Prostate gland (tissue), 2 donors: ENCODE measurements at places on chromosomes 1 and 21. TPM values are rescaled to one million over a fixed set of nuclear protein-coding genes. Genes with fewer than 3 reads are reported as not detected.

DNA sequence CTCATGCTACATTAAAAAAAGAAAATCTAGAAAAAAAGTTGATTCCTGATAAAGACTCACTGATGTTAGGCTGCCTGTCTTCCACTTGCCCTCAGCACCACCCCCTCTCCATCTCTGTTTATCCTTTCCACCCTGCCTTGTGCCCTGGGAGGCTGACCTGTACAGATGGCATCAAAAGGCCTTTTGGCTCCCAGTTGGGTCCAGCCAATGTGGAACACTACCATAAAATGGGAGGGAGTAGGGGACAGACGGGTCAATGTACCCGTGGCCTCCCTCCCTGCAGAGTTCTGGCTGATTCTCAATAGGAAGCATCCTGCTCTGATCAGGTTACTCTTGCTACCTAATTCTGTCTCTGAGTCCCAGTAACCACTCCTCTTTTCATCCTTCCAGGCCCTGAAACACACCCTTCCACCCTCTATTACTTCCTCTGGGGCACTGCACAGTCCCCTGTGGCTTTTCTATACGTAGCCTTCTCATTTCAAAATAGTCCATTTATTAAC is 300.0 kb downstream of the HHIPL2 start:
- no peaks in the 10 kb centered on the region for H3K36me3 ChIP-seq
- no peaks in the 10 kb centered on the region for H3K27me3 ChIP-seq
- no peaks in the 10 kb centered on the region for H3K4me1 ChIP-seq
- DNase-seq: no peak

DNA sequence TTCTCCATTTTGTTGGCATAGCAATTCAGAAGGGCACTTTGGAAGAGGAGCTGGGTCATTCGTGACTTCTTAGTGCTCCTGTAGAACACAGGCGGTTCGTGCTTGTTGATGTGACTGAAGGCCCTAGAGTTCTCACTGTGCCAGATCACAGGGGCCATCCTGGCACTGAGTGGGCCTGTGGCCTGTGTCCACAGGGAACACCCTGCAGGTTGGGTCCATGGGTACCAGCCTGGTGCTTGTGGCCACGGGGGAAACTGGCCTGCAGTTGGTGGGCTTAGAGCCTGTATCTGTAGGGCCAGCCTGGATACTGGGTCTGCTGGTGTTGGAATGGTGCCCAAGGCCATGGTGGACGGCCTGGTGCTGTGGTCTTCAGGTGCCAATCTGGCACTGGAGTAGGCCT is 9.2 kb downstream of the OR2G3 start:
- no peaks in the 10 kb centered on the region for H3K27me3 ChIP-seq
- no peak for DNase-seq
- no peaks in the 10 kb centered on the region for H3K36me3 ChIP-seq
- H3K4me3 ChIP-seq: no peak overlapping the region

DNA sequence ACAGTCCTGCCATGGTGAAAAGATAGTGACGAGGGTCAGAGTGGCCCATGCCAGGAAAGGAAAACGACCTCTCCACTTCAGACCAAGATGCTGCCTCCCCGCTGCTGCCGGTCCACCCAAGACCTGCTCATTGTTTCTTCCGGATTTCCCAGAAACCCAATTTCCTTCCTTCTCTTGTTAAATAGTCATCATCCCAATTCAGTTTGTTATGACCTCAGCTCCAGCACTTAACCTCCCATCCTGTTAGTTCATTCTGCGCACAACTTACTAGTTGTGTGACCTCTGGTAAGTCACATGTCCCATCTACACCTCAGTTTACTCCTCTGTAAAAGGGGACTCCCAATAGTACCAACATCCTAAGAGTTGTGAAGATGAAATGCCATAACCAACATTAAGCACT is 29.9 kb upstream of the PPP1R15B start:
- no peak overlapping the region for H3K4me3 ChIP-seq
- H3K4me1 ChIP-seq: peaks cover 13% of the 10 kb centered on the region
- DNase-seq: no peak
- peak overlapping the region; percentile 82 for H3K27ac ChIP-seq
- no peaks in the 10 kb centered on the region for H3K36me3 ChIP-seq

Gene ALPL
- 6.3 TPM for total RNA-seq

GRCh38 chr1:197981561-197981960 is 64.4 kb downstream of the LHX9 start:
- H3K4me3 ChIP-seq: no peak overlapping the region
- no peaks in the 10 kb centered on the region for H3K27me3 ChIP-seq
- DNase-seq: no peak
- no peaks in the 10 kb centered on the region for H3K4me1 ChIP-seq
- no peaks in the 10 kb centered on the region for H3K36me3 ChIP-seq

Gene HOOK1
- 8.2 TPM for total RNA-seq

DNA sequence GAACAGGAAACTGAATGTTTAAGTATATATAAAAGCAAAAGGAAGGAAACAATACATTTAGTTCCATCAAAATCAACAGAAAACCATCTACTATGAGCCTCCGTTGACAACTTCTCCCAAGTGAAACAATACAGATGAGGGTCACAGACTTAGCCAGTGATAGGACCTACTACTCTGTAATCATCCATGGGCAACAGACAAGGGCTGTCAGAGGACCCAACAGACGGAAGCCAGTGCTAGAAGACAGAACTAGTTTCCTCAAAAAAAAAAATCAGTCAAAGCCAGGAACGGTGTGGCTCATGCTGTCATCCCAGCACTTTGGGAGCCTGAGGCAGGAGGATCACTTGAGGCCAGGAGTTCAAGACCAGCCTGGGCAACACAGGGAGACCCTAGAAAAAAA is 20.6 kb downstream of the RERE start:
- no peak for DNase-seq
- H3K4me1 ChIP-seq: no peaks in the 10 kb centered on the region
- H3K4me3 ChIP-seq: no peak overlapping the region
- H3K27ac ChIP-seq: no peak overlapping the region
- H3K27me3 ChIP-seq: no peaks in the 10 kb centered on the region

Gene CRYBG2
- total RNA-seq: 3.9 TPM

DNA sequence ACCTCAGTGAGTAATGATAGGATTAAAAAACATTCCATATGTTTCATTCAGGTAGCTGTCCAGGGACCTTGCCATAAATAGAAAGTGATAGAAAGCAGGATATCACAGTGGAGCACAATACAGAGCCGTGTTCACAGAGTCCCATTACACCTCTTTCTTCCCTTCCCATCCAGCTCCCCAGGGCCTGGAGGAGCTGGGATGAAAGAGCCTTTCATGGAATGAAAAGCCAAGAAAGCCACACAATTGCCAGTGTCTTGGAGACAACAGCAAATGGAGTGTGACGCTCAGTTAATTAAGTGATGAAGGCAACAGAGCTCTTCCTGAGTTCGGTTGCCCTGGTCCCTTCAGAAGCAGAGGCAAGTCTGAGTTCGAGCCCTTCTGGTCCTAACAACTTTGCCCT is 387.3 kb upstream of the PLXNA2 start:
- DNase-seq: no peak
- no peak overlapping the region for H3K27ac ChIP-seq
- H3K4me3 ChIP-seq: no peak overlapping the region
- no peaks in the 10 kb centered on the region for H3K27me3 ChIP-seq
- no peaks in the 10 kb centered on the region for H3K36me3 ChIP-seq

GRCh38 chr1:211037095-211037494 is 96.9 kb downstream of the KCNH1 start:
- no peak overlapping the region for H3K27ac ChIP-seq
- H3K4me1 ChIP-seq: no peaks in the 10 kb centered on the region
- no peaks in the 10 kb centered on the region for H3K36me3 ChIP-seq
- no peak for DNase-seq
- H3K4me3 ChIP-seq: no peak overlapping the region
- H3K27me3 ChIP-seq: no peaks in the 10 kb centered on the region

- H3K27me3 ChIP-seq: no peaks in the 10 kb centered on the region
- peaks cover 23% of the 10 kb centered on the region for H3K4me1 ChIP-seq
- no peaks in the 10 kb centered on the region for H3K36me3 ChIP-seq
- H3K4me3 ChIP-seq: peak overlapping the region; percentile 84
Observed at GRCh38 chr1:1889847-1890505, 911 bp downstream of the GNB1 start.

GRCh38 chr1:158121604-158122254 is 59.0 kb upstream of the CD1D start:
- no peaks in the 10 kb centered on the region for H3K36me3 ChIP-seq
- no peak overlapping the region for H3K4me3 ChIP-seq
- no peaks in the 10 kb centered on the region for H3K4me1 ChIP-seq
- no peaks in the 10 kb centered on the region for H3K27me3 ChIP-seq
- no peak overlapping the region for H3K27ac ChIP-seq
- peak; percentile 19 for DNase-seq

Gene SRM
- total RNA-seq: 39.3 TPM

DNA sequence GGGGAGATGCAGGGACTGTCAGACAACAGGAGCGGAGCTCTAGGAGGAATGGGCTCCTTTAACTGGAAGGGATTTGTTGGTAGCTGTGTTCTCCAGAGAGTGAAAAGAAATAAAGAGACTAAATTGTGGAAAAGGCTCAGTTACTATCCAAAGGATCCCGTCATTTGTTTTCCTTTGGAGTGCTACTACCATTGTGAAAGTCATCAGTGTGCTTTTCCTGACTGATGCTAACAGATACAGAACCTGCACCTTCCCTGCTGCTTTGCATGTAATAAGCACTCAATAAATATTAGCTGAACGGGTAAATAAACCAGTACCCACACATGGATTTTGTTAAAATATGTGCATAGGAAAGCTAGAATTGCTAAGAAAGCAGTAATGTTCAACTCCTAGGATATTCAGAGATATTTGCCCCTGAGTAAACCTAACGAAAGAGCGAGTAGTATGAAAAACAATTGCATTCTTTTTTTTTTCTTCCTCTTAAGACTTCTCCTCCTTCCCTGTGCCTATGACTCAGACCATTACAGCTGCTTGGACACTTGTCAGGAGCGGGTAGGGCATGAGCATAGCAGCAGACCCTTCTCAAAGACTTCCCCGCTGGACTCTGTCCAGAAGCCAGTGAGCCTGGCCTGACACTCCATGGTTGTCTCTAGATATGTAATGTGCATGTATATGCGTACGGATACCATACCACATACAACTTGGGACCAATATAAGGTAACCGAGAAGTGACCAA is 41.7 kb downstream of the PTGFRN start:
- no peak overlapping the region for H3K27ac ChIP-seq
- no peak overlapping the region for H3K4me3 ChIP-seq
- no peaks in the 10 kb centered on the region for H3K36me3 ChIP-seq
- DNase-seq: no peak

Gene GBP7
- total RNA-seq: not detected

Gene SKI
- 114 TPM for total RNA-seq

DNA sequence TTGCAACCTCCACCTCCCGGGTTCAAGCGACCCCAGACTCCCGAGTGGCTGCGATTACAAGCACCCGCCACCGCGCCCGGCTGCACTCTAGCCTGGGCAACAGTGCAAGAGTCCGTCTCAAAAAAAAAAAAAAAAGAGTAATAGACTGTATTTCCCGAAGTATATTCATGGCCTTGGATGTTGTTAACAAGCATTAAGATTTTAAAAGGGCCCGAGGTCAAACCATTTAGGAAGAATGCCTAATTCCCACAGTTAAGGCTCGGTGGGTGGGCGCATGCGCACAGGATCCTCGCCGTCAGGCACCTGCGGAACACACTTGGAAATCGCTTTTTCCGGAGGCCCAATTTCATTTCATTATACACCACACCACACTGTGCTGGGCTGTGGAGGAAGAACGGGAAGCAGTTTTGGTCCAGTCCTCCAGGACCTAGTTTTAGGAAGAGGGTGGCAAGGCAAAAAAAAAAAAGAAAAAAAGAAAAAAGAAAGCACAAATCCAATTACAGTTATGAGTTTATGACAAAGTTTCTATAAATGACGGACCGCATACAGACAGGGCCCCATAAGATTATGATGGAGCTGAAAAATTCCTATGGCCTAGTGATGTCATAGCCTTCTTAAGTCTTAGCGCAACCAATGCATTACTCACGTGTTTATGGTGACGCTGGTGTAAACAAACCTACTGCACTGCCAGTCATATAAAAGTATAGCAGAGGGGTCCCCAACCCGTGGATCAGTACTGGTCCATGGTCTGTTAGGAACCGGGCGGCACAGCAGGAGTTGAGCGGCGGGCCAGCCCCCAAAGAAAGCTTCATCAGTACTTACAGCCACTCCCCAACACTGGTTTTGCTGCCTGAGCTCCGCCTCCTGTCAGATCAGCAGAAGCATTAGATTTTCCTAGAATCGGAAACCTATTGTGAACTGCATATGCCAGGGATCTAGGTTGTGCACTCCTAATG is 38.2 kb downstream of the H3-3A start:
- no peaks in the 10 kb centered on the region for H3K27me3 ChIP-seq
- no peaks in the 10 kb centered on the region for H3K4me1 ChIP-seq
- no peak overlapping the region for H3K27ac ChIP-seq
- DNase-seq: no peak
- peak overlapping the region; percentile 28 for H3K4me3 ChIP-seq

DNA sequence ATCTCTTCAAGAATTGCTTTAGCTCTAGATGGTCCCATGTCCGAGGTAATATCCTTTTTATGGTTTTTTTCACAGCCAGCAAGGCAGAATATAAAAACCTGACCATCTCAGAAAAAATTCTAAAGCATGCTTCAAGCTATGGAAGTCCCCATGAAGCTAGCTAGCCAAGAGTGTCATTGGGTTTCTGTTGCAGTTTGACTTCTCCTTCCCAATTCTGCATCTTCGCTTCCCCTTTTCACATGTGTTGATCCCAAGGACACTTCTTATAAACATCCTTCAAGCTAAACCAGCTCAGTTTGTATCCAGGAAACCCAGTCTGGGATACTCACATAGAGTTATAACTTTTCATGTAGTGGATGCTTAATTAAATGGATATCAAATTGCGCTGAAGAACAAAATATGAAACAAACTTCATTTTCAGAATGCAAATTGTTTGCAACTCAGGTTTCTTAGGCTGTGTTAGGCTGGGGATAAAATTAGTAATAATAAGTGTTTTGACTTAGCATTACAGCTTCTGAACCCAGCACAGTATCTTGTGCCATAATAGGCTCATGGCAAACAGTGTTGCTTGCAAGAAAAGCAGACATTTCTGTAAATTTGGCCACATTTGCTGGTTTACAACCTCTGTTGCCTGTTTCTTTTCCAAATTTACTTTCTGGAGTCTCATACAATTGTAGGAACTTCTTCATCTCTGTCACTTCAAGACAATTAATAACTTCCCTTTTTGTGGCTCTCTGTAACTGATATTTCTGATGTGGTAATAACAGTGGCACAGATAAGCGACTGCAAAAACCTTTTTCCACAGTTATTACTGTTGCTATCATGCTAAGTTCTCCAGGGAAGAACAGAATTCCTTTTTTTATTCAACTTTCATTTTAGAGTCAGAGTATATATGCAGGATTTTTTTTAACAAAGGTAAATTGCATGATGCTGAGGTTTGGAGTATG is 53.2 kb downstream of the NCAM2 start:
- H3K36me3 ChIP-seq: no peaks in the 10 kb centered on the region
- no peak for DNase-seq
- no peaks in the 10 kb centered on the region for H3K4me1 ChIP-seq
- H3K27ac ChIP-seq: no peak overlapping the region
- no peaks in the 10 kb centered on the region for H3K27me3 ChIP-seq

Gene ITLN2
- 2.4 TPM for total RNA-seq

Gene ACTN2
- 36.4 TPM for total RNA-seq

GRCh38 chr1:75131565-75132241 is 2.5 kb upstream of the LHX8 start:
- H3K4me3 ChIP-seq: no peak overlapping the region
- H3K27ac ChIP-seq: no peak overlapping the region
- no peaks in the 10 kb centered on the region for H3K36me3 ChIP-seq
- DNase-seq: no peak
- no peaks in the 10 kb centered on the region for H3K4me1 ChIP-seq

Gene AMY2A
- total RNA-seq: not detected

- H3K36me3 ChIP-seq: no peaks in the 10 kb centered on the region
- DNase-seq: peak; percentile 57
- H3K27me3 ChIP-seq: no peaks in the 10 kb centered on the region
- H3K4me3 ChIP-seq: no peak overlapping the region
- peaks cover 66% of the 10 kb centered on the region for H3K4me1 ChIP-seq
- H3K27ac ChIP-seq: peak overlapping the region; percentile 83
Observed at GRCh38 chr1:42940851-42941639, 17.6 kb downstream of the SLC2A1 start.
